Uterine smooth muscle cell (primary cell): ENCODE measurements at places on chromosomes 7 and 10. TPM values are rescaled to one million over a fixed set of nuclear protein-coding genes. Genes with fewer than 3 reads are reported as not detected.

Gene PAPSS2
- total RNA-seq, result 77.7 and 112 TPM in 2 replicates

Gene BHLHA15
- total RNA-seq, result 1.3 and 2.2 TPM in 2 replicates

Gene UCN3
- not detected in 2 replicates for total RNA-seq

Gene ZCCHC24
- total RNA-seq, result 19.6 and 23.2 TPM in 2 replicates

Gene SLC26A4
- total RNA-seq, result 0.44 and 0.50 TPM in 2 replicates

Gene WDR86
- total RNA-seq, result 0.22 TPM in 1 of 2 replicates, not detected in the other

Gene NUTM2E
- not detected in 2 replicates for total RNA-seq

Gene POM121C
- total RNA-seq, result 11.6 and 13.1 TPM in 2 replicates

Gene ADGRA1
- total RNA-seq, result not detected in 2 replicates

Gene DNAJB6
- 96.3 and 107 TPM in 2 replicates for total RNA-seq

Gene NXPH1
- not detected in 2 replicates for total RNA-seq

Gene SFXN3
- total RNA-seq, result 64.5 and 67.0 TPM in 2 replicates

Gene LIPF
- not detected in 2 replicates for total RNA-seq
